Heart left ventricle (tissue), 16 donors: ENCODE measurements at places on chromosomes 12 and 14. TPM values are rescaled to one million over a fixed set of nuclear protein-coding genes. Genes with fewer than 3 reads are reported as not detected.

DNA sequence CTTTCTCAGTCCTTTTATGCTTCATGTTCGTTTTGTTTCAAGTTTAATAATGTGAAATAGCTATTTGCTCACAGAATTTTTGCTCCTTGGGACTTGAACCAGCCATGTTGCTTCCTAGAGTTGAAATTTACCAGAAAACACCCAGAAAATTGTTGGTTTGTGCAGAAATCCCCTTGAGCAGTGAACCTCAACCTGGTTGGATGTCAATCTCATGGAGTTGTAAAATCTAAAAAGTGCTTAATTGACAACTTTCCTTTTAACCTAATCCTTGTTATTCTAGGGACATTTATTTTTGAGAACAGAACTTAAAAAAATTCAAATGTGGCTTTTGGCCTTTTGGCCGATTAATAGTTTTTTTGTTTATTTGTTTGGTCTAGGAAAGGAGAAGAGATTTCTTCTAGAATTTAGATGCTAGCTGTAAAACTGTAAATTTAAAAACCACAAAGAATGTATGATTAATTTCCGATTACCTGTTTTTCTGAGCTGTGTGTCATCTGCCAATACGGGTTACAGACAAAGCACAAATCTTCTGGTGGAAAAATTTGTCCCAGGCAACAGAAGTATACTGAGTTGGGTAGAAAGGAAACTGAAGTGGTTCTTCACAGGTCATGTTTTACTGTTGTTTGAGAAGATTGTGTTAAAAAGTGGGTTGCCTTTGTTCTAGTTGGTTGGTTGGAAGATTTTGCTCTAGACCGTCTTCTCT, 154.4 kb downstream of the FUT8 start:
- no peak overlapping the region for H3K27ac ChIP-seq
- no peaks in the 10 kb centered on the region for H3K4me1 ChIP-seq
- H3K4me3 ChIP-seq: no peak overlapping the region
- no peak for DNase-seq
- no peaks in the 10 kb centered on the region for H3K36me3 ChIP-seq
- no peaks in the 10 kb centered on the region for H3K27me3 ChIP-seq

- H3K36me3 ChIP-seq: no peaks in the 10 kb centered on the region
- H3K27me3 ChIP-seq: no peaks in the 10 kb centered on the region
- no peak overlapping the region for H3K27ac ChIP-seq
- DNase-seq: no peak
Observed at GRCh38 chr14:92607702-92608429, 94.3 kb downstream of the RIN3 start.

DNA sequence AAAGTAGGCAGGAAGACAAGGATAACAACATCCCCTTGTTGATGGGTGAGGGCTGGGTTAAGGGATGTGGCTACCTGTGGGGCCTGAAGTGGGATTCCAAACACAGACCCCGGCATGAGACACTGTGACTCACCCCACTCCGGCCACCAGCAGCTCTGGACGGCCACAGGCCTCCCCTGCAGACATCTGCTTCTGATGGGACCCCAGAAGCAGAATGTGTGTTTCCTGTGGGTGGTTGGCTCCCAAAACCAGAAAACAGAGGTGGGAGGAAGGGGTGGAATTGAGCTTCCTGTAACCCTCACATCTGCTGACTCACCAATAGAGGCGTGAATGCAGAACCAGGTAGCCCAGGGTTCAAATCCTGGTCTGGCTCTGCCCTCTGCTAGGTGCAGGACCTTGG, 216.6 kb upstream of the PWP1 start:
- H3K27me3 ChIP-seq: no peaks in the 10 kb centered on the region
- H3K36me3 ChIP-seq: no peaks in the 10 kb centered on the region
- H3K27ac ChIP-seq: no peak overlapping the region
- no peak overlapping the region for H3K4me3 ChIP-seq
- DNase-seq: no peak

The ZNF641 gene
- 20.6 TPM for total RNA-seq

DNA sequence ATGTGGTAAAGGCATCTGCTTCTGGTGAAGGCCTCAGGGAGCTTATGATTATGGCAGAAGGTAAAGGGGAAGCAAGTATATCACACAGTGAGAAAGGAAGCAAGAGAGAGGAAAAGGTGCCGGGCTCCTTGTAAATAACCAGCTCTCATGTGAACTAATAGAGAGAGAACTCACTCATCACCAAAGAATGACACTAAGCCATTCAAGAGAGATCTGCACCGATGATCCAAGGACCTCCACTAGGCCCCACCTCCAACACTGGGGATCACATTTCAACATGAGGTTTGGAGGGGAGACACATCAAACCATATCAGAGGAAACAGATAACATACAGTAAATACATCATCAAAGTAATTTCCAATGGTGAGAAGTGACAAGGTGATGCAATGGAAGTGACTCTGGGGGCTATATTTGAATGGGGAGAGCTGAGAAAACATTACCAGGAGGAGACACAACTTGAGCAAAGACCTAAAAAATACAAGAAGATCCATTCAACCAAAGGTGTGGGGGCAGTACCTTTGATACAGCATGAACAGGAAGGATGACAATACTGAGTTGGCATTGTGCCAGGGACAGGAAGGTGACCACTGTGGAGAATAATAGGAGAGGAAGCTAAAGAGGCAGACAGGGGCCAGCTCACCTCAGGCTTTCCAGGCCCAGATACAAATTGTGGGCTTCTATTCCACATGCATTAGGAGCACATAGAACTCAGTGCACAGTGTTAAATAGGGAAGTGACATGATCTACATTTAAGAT, 134.4 kb upstream of the GRIP1 start:
- H3K4me3 ChIP-seq: no peak overlapping the region
- H3K4me1 ChIP-seq: no peaks in the 10 kb centered on the region
- DNase-seq: no peak
- no peak overlapping the region for H3K27ac ChIP-seq
- H3K36me3 ChIP-seq: no peaks in the 10 kb centered on the region

The CLEC1B gene
- total RNA-seq: not detected

The RNASE7 gene
- total RNA-seq: not detected

GRCh38 chr12:7583471-7583870, 79.9 kb upstream of the CD163 start:
- H3K27me3 ChIP-seq: no peaks in the 10 kb centered on the region
- H3K4me1 ChIP-seq: no peaks in the 10 kb centered on the region
- no peaks in the 10 kb centered on the region for H3K36me3 ChIP-seq
- no peak overlapping the region for H3K27ac ChIP-seq
- DNase-seq: no peak

- no peak for DNase-seq
- no peak overlapping the region for H3K4me3 ChIP-seq
- no peaks in the 10 kb centered on the region for H3K36me3 ChIP-seq
- H3K4me1 ChIP-seq: no peaks in the 10 kb centered on the region
- H3K27ac ChIP-seq: no peak overlapping the region
- H3K27me3 ChIP-seq: no peaks in the 10 kb centered on the region
Observed at GRCh38 chr14:72464226-72464625, 429.7 kb downstream of the DPF3 start.

- H3K36me3 ChIP-seq: no peaks in the 10 kb centered on the region
- no peak overlapping the region for H3K27ac ChIP-seq
- peak; percentile 14 for DNase-seq
- H3K27me3 ChIP-seq: no peaks in the 10 kb centered on the region
- H3K4me3 ChIP-seq: no peak overlapping the region
Observed at GRCh38 chr12:131106349-131106941, 152.7 kb downstream of the ADGRD1 start.

The NANOG gene
- 0.33 TPM for total RNA-seq

GRCh38 chr12:6302621-6303020, 7.9 kb upstream of the PLEKHG6 start:
- no peaks in the 10 kb centered on the region for H3K36me3 ChIP-seq
- H3K4me3 ChIP-seq: no peak overlapping the region
- H3K27me3 ChIP-seq: no peaks in the 10 kb centered on the region
- H3K27ac ChIP-seq: no peak overlapping the region
- no peak for DNase-seq

The ADAMTS20 gene
- total RNA-seq: 0.05 TPM
